Urothelium cell line (cell line): ENCODE measurements at places on chromosomes 3 and 15.

DNA sequence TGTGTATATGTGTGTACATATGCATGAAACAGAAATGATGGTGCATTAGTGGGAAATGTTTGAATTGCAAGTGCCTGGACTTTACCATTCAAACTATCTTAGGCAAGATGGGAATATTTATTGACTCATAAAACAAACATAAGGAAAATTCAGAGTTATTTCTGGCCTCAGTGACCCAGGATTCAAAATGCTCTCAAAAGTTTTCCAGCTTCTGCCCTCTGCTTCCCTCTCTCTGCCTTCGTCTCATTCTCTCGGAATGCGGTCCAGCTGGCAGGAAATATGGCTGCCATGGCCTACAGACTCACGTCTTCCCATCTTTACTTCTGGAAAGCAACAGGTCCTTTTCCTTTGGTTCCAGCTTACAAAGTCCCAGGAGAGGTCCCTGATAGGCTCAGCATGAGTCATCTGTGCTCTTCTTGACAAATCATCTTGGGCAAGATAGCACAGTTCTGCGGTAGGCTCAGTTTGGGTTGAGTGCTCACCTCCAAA, 8.7 kb upstream of the ZNF774 start:
- no peak for DNase-seq

GRCh38 chr3:174488527-174488926, 370.6 kb upstream of the NAALADL2 start:
- no peak for DNase-seq

DNA sequence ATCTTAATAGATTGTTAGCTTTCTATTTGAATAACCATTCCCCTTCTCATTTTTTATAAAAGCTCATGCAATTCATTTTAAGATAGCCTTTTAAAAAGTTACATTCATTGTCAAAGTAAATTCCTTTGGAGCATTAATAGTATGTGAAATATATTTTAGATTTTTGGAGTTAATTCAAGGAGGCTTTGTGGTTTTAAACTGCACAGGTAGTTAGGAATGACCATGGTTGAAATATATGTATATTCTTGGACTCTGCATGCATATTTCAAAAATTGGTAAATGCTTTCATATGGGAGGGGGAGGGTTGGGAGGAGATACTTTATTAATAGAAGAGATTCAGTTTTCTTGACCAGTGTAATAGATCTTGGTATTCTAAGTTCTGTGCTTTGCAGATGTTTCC, 244.4 kb upstream of the C2CD4B start:
- DNase-seq, result no peak

GRCh38 chr15:57782731-57783130, 76.2 kb downstream of the POLR2M start:
- no peak for DNase-seq

DNA sequence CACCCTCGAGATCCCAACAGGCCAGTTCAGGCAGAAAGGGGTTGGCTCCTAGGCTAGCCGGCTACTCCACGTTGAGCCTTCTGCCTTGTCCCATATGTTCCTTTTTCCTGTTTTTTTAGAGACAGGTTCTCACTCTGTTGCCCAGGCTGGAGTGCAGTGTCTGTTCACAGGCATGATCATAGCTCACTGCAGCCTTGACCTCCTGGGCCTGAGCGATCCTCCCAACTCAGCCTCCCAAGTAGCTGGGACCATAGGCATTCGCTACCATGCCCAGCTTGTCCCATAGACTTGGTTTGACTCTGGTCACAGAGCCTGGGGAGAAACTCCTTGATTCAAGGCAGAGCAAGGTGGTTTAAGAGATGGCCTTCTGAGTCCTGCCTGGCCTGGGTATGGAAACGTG, 32.3 kb downstream of the ZNF710 start:
- no peak for DNase-seq

DNA sequence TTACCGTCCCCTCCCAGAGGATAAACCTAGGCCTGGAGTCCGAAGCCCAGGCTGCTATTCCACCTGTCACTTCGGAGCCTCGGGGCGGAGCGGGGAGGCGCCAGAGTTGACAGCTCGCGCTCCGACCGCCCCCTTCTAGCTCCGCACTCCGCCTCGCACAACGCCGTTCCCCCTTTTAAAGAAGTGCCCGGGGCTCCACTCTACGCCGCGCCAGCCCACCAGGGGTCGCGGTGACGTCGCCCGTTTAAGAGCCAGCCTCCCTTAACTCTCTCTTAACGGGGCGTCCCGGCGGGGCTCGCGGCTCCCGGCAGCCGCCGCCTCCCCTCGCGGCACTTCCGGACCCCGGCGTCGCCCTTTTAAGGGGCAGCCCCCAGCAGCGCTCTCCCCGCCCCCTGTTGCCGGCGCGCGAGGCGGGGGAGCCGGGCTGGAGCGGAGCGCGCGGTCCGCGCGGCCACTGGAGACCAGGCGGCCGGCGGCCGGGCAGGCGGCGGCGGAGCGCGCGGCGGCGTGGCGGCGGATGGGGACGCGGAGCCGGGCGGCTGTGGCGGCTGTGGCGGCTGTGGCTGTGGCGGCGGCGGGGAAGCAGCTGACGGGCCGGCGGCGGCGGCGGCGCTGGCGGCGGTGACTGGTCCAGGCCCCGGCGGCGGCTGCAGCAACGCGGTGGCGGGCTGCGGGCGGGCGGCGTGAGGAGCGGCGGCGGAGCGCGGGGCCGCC, at the start of gene INAFM2:
Gene INAFM2, plus strand, starts transcription at position 454 of the 714 bp plus-strand sequence. CDS start 364 bp downstream, outside the sequence.
- DNase-seq, result peak; percentile 92

GRCh38 chr15:88741671-88742070, 61.6 kb upstream of the ACAN start:
- no peak for DNase-seq

DNA sequence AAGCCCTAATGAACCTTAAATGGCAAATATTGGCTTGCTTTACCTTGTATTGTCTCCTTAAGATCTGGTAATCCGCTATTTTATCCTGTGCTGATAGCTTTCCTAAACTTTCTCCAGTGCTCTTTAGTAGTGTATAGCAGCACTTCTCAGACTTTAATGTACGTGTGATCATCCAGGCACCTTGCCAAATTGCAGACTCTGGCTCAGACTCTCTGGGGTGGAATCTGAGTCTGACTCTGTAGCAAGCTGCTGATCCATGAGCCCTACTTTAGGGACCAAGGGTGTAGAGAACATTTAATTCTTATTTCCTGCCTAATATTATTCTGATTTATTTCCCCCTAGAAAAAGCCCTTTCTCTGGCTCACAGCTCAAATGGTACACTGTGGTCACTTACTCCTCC, 518.8 kb upstream of the ZNF385D start:
- no peak for DNase-seq

DNA sequence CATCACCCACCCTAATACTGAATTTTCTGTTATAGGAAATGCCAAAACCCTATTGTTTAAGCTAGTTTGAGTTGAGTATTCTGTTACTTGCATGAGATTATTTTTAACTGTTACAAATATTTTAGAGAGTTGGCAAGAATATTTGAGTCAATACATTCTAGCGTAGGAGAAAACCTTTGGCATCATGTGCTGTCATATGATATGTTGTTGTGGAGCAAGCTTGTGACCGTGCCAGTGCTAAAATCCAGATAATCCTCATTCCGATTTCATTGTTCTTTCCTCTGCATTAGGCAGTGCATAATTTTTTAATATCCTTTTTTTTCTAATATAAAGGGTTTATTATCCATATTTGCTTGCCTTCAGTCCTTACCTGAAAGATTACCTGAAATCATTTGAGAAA, 168.0 kb upstream of the GMNC start:
- DNase-seq, result no peak

DNA sequence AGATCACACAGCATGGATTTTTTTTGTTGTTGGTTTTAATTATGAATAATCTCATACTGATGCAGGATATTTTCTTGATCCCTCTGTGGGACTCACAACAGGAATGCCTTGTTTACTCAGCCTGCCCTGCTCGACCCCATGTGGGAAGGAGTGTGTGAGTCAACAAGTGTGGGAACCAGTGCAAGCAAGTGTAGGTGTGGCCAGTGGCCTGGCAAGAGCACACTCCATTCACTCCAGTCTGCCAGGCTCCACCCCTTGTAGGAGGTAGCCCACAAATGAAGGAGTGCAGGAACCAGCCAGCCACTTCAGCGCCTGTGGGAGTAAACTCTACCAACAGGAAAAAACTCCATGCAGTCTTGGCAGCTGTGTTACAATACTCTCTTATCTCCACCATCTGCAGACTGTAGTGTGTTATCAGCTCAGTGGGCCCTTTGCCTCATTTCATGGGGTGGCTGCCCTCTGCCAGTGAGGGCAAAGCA, 393.6 kb downstream of the OTOL1 start:
- DNase-seq, result peak; percentile 39

DNA sequence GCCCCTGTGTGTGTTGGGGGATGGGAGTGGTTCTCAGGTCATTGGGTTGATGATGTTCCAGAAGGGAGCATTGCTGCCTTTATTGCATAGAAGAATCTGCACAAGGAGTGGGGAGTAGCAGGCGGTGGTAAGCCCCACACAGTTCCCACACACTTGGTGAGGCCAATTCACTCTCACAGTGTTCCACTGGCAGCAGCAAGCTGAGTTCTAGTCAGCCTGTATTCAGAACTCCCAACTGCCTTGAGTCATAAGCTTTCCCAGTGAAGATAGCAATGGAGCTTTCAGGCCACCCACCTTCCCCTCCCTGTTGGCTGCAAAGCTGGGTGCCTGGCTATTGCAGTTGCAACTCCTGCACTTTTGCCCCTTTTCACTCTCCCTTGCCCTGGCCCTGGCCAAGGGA, 181.1 kb upstream of the RBMS3 start:
- DNase-seq, result no peak

DNA sequence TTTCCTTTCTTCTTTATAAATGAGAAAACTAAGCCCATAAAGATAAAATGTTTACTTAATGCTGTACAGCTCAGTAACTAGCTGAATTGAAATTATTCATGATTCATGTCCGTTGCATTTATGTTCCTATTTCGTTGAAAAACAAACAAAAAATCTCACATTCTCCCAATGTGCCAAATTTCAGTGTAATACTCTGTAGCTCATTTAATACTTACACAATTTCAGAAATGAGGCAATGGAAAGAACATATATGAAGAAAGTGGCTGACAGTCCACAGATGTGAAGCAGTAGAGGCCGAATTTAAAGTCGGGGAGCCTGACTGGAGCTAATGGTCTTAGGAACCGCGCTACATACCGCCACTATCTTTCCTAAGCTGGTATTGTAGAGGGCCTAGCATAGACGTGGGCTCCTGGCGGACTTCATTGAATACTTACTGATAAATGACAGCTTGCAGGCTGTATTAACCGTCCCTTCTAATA, 651 bp downstream of the PLSCR2 start:
- no peak for DNase-seq

DNA sequence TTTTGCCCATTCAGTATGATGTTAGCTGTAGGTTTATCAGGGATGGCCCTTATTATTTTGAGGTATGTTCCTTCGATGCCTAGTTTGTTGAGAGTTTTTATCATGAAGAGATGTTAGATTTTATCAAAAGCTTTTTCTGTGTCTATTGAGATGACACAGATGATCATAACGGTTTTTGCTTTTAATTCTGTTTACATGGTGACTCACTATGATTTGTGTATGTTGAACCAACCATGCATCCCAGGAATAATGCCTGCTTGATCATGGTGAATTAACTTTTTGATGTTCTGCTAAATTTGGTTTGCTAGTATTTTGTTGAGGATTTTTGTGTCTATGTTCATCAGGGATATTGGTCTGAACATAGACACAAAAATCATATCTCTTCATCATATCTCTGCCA, 8.3 kb downstream of the GPR156 start:
- no peak for DNase-seq

GRCh38 chr3:82618594-82618993, 857.1 kb upstream of the GBE1 start:
- no peak for DNase-seq

DNA sequence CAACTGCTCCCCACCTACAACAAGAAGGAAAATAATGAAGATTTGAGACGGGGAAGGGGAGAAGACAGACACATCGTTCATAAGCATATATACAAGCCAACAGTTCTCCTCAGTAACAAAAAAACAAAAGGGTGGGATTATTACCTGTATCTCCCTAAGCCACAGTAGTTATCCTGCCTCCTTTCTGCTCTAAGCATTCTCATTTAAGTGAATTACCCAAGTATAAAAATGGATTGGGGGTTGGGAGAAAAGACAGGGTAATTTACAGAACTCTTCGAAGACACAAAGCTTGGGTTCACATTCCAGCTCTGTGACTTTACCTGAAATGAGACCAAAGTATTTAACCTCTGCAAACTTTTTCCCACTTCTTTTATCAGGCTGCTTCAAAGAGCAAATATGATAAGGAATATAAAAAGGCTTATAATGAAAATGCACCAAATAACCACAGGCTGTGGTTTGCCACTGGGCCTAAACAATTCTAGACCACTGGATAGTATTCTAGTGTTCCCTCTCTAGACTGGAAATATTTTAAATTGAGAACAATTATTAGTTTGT, 64.4 kb downstream of the UACA start:
- DNase-seq, result no peak

- DNase-seq, result peak; percentile 75
Observed at GRCh38 chr15:64460724-64461720, 644 bp downstream of the ZNF609 start.

DNA sequence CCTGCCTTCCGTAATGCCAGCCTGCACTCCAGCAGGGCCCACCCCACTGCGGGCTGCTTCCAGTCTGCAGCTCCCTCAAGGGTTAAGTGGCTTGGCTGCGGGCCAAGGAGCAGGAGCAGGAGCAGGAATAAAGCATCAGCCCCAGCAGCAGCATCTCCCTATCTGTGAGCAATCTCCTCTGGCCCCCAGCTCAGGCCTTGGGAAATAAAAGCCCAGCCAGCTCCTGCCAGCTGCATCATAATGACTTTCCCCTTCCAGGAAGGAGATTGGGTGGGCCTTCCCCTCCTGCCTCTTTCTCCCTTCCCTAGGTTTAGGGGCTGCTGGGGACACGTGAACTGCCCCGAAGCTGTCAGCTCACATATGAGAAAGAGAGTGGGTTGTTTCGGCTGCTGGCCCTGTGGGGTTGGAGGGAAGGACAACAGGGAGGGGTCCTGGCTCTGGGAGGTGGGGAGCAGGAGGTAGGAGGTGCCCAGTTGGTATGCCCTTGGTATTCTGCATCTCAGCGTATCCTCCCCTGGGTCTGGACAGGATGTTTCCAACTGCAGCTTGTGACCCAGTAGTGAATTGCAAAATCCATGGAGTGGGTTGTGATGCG, 34.6 kb upstream of the FGD5 start:
- DNase-seq, result no peak

DNA sequence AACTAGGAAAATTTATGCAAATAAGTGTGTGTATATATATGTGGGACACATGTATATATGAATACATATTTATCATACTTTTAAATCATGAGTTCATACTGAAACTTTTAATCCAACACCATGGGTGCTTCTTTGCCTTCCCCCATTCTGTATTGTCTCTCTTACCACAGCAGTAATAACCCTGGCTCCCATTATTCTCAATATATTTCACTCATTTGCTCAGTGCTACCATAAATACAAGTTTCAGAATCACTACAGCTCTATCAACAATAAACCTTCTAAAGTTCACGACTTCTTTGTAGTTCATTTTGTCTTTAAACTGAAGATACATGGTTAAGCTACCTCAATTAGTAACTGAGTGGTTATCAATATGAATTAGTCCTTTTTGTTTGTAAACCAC, 82.2 kb downstream of the PCCB start:
- no peak for DNase-seq

- no peak for DNase-seq
Observed at GRCh38 chr3:79514069-79514468, 253.7 kb downstream of the ROBO1 start.
